ENCODE measurements at places on chromosomes 4 and X. TPM values are rescaled to one million over a fixed set of nuclear protein-coding genes. Genes with fewer than 3 reads are reported as not detected.
A peak's percentile ranks its signal among the peaks of the same experiment; 100 is the strongest.

DNA sequence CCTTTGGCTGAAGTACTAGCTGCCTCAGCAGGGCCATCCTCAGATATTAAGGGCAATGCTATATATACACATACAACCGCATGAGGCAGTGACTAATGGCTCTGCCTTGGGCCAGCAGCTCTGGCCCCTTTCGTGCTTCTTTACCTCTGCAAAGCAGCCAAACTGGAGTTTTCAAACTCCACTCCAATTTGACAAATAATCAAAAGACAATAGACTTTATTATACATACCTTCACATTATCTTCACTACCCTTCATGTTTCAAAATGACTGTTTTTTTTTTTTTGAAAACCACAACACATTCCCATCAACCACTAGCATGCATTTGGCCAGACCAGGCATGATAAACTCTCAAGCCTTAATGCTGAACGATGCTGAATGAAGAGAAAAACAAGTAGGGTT is 187.7 kb downstream of the ENOX2 start:
- ATAC-seq, result no peak

DNA sequence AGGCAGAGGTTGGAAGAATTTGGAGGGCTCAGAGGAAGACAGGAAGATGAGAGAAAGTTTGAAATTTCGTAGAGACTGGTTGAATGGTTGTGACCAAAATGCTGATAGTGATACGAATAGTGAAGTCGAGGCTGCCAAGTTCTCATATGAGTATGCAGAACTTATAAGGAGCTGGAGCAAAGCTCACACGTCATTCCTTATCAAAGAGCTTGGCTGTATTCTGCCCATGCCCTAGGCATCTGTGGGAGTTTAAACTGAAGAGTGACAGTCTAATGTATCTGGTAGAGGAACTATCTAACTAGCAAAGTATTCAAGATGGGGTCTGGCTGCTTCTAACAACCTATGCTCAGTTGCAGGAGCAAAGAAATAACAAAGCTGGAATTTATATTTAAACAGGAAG is 102.1 kb downstream of the PCDH18 start:
- no peak for ATAC-seq

GRCh38 chrX:16628946-16629595 is 20.9 kb upstream of the S100G start:
- ATAC-seq, result peak; percentile 39

DNA sequence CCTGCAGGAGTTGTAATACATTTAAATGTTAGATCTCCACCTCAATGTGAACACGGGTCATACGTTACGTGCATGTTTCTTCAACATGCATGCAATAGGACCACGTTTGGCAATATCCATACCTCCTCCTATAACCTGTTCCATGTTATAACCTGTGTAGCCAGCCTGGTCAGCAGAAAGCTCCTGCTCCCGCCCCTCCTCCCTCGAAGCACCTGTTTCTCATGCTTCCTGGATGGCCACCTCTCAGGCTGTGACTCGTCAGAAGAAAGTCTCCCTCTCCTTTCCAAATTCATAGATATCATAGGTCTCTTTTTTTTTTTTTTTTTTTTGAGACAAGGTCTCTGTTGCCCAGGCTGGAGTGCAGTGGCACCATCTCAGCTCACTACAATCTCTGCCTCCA is 96.5 kb downstream of the HMX1 start:
- ATAC-seq, result no peak

GRCh38 chr4:52659001-52659721 is at the start of gene USP46:
Gene USP46 (minus strand): TSS chr4:52659301. CDS start chr4:52659150, 151 bp downstream.
- peak; percentile 88 for ATAC-seq

DNA sequence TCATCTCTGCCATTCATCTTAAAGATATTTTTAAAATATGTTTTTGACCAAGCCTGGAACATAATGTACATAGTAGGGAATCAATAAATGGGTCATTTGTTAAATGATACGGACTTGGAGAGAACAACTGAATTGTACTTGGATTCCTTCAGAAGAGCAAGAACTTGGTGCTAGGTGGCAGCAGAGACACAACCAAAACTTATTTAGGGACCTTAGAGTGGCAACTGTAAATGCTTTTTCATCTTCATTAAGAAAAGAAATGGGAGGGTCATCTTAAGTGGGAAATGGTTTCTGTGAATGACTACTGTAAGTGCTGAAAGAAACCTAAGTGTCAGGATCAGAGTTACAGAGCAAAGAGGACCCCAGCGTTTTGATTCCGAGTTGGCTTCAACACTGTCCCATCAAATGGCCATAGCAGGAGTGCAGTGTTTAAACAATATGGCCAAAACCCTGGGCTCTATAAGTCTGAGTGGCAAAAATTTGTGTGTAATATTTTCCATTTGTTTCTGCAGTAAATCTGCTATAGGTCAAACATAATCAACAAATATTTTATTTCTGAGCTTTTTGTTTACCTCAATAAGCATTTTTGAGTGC is 213.6 kb downstream of the PALLD start:
- no peak for ATAC-seq

GRCh38 chr4:82900411-82901182 is at the start of gene THAP9:
Gene THAP9 (plus strand): TSS chr4:82900735. CDS start chr4:82900803, 68 bp downstream.
- peak; percentile 95 for ATAC-seq

DNA sequence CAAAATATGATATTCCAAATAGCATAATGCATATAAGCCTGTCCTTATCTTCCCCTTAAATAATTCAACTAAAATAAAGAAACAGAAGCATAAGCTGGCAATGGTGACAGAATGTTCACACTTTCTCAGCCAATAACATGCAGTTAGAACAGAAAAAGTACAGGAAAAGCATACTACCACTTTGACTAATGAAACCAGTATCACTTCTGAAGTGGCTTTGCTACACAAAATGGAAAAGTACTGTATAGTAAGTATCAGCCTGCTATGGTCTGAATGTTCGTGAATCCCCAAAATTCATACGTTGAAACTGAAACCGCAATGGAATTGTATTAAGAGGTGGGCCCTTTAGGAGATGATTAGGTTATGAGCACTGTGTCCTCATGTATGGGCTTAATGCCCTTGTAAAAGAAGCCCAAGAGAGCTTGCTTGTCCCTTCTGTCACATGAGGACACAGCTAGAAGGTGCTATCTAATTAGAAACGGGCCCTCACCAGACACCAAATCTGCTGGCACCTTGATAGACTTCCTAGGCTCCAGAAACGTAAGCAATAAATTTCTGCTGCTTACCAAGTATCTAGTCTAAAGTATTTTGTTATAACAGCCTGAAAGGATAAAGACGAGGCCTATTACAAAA is 102.6 kb downstream of the PRDM5 start:
- no peak for ATAC-seq

- ATAC-seq, result no peak
Observed at GRCh38 chr4:145868637-145869409, 69.8 kb downstream of the ZNF827 start.

GRCh38 chr4:142267101-142267500 is 579.0 kb downstream of the INPP4B start:
- no peak for ATAC-seq

- no peak for ATAC-seq
Observed at GRCh38 chrX:93741811-93742210, 67.8 kb downstream of the FAM133A start.

- ATAC-seq, result no peak
Observed at GRCh38 chrX:30992381-30992904, 79.4 kb downstream of the FTHL17 start.

GRCh38 chr4:184432127-184432922 is 42.0 kb downstream of the IRF2 start:
- ATAC-seq, result peak; percentile 20

DNA sequence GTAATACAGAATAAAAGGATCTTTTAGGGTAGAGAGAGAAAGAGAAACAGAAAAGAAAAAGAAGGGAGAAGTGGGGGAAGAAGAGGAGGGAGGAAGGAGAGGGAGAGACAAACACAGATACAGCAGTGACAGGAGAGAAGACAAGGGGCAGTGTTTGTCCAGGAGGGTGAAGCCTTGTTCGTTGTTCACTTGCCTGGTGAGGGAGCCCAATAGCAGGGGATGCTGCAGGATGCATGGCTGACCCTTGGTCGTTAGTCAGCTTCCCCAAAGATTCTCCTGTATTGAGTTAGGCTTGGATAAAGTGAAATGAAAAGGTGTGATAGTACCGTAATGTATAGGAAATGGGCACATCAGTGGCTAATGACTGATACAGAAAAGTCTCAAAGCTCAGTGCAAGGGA is 403.7 kb downstream of the IL15 start:
- no peak for ATAC-seq

GRCh38 chr4:61864286-61864685 is 664.2 kb downstream of the ADGRL3 start:
- no peak for ATAC-seq

DNA sequence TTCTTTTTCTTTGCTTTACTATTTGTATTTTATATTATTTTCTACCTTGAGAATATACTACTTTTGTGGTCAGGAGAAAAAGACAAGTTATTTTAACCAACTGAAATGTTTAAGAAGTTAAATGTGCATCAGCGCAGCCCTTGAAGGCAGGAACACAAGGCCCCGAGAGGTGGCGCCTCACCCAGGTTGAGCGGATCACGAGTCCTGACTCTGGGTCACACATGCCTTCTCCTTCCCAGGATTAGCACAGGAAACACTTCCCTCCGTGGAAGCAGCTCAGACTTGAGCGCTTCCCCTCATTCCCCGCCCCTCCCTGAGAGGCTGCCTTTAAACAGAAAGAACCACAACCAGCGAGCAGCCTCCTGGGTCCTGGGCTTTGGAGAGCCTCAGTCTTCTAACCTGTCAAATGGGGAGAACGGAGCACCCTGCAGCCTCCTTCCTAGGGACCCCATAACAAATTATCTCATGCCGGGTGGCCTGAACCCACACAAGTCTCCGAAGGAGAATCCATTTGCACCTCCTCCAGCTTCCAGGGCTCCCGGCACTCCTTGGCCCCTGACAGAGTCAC is 217.6 kb downstream of the AFAP1 start:
- ATAC-seq, result no peak

DNA sequence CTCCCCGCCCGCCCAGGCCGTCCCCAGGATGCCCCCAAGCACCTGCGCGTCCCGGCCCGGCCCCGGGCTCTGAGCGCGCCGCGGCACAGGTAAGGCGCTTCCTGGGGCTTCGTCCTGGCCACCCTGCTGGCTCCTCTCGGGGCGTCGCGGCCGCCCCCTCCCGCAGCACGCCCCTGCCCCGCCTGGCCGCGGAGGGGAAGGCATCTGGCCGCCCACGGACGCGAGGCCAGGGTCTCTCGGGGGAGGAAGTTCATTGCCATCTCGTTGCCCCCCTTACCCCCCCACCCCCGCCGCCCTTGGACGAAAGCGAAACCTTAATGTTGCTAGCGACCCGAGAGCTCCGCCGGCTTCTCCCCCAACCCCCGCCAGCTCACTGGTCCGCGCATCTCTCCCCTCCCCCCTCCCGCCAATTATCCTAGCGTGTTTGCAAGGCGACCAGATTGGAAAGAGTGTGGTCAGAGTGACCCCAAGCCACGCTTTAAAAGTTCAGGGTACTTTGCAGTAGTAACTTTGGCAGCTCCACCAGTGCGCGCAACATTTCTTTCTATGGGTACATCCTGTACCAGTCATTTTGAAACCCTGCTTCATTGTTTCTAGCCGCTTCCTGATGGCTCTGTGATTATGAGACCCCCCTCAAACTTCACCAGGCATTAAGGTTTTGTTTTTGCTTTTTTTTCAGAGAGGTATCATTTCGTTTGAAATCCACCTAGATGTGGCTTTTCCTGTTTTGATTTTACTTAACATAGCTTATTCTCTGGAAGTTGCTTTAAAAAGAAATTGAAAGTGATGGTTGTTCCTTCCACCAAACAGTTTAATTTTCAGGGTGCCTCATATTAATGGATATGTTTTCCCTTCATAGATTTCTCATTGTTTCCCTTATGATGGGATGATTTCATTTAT is 626 bp downstream of the TBC1D1 start:
- ATAC-seq, result peak; percentile 42

DNA sequence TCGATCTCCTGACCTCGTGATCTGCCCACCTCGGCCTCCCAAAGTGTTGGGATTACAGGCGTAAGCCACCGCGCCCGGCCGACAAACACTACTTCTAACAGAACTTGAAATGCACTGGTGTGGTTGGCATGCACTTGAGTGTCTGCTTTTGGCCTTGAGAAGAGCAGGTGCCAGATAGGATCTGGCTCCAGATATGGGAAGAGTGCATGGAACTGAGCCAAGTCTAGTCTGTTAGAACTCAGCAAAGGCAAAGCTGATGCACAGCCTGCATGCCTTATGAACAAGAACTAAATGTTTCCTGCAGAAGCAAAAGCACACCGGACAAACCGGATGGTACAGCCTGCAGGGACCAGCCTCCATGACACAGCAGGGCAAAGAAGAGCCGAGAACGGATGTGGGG is 35.1 kb upstream of the TBL1X start:
- no peak for ATAC-seq

Gene KIF4A
- total RNA-seq, result 0.38 TPM

Gene BST1
- 1.2 TPM for total RNA-seq

Gene DBET
- total RNA-seq, result 0.19 TPM

Gene PRSS12
- total RNA-seq, result 2.0 TPM

Gene KDR
- total RNA-seq, result 0.43 TPM

Gene CITED1
- 8.7 TPM for total RNA-seq

Gene TLR1
- total RNA-seq, result not detected

Gene ZNF732
- 0.52 TPM for total RNA-seq

Gene MCF2
- 4.3 TPM for total RNA-seq

Gene SPOCK3
- total RNA-seq, result 5.4 TPM

Gene NLRP2B
- total RNA-seq, result 0.13 TPM
